ENCODE measurements at places on chromosomes 3 and 15. TPM values are rescaled to one million over a fixed set of nuclear protein-coding genes. Genes with fewer than 3 reads are reported as not detected.

The ARNT2 gene
- not detected for total RNA-seq

The WNT7A gene
- total RNA-seq, result not detected

The FANCD2OS gene
- total RNA-seq, result not detected

The GXYLT2 gene
- total RNA-seq, result 0.64 TPM

The ITIH1 gene
- total RNA-seq, result not detected

The KLHL40 gene
- not detected for total RNA-seq

The HTR3C gene
- total RNA-seq, result not detected

The ERICH6 gene
- total RNA-seq, result not detected

The STRIT1 gene
- not detected for total RNA-seq

The OSTN gene
- total RNA-seq, result not detected

The DUOX2 gene
- not detected for total RNA-seq

The CRABP1 gene
- total RNA-seq, result not detected

The MAGEL2 gene
- total RNA-seq, result not detected

The EFCAB12 gene
- total RNA-seq, result not detected

The RPSA gene
- 1,648 TPM for total RNA-seq

The PRSS50 gene
- total RNA-seq, result not detected

The PROS1 gene
- total RNA-seq, result 11.1 TPM

The FBXL22 gene
- not detected for total RNA-seq

The GPR62 gene
- 0.20 TPM for total RNA-seq

The UBAP1L gene
- 0.20 TPM for total RNA-seq

The GOLGA6B gene
- not detected for total RNA-seq

The BLM gene
- 9.8 TPM for total RNA-seq

The PLIN1 gene
- total RNA-seq, result not detected

The THSD4 gene
- 43.2 TPM for total RNA-seq

The HIGD2B gene
- not detected for total RNA-seq

The RAD51 gene
- 12.3 TPM for total RNA-seq

The CCR8 gene
- total RNA-seq, result not detected

The TM6SF1 gene
- total RNA-seq, result 20.3 TPM

The PTPN9 gene
- total RNA-seq, result 18.8 TPM

The MB21D2 gene
- 30.3 TPM for total RNA-seq

The FOXP1 gene
- total RNA-seq, result 30.3 TPM

The DAZL gene
- total RNA-seq, result not detected

The ADAMTSL3 gene
- total RNA-seq, result 0.80 TPM

The NR1I2 gene
- 0.05 TPM for total RNA-seq

The GOLGA6L7 gene
- not detected for total RNA-seq

The LINGO1 gene
- total RNA-seq, result under 0.01 TPM

The ARHGAP11A gene
- total RNA-seq, result 21.2 TPM

The SLC9A9 gene
- 1.5 TPM for total RNA-seq

The PCOLCE2 gene
- total RNA-seq, result not detected

The ATP13A4 gene
- 0.07 TPM for total RNA-seq

The TJP1 gene
- total RNA-seq, result 68.9 TPM

The SOX14 gene
- not detected for total RNA-seq

The KCNAB1 gene
- 0.53 TPM for total RNA-seq

The IL16 gene
- 2.1 TPM for total RNA-seq

The SYNPR gene
- total RNA-seq, result not detected

The SEMA3G gene
- 3.5 TPM for total RNA-seq

The SLC28A2 gene
- total RNA-seq, result not detected

The ARPIN gene
- total RNA-seq, result 12.8 TPM

The SSR3 gene
- 297 TPM for total RNA-seq

The MSL2 gene
- total RNA-seq, result 15.5 TPM
